Naive thymus-derived CD4-positive, alpha-beta T cell (primary cell): ENCODE measurements at places on chromosomes 11 and 22.

DNA sequence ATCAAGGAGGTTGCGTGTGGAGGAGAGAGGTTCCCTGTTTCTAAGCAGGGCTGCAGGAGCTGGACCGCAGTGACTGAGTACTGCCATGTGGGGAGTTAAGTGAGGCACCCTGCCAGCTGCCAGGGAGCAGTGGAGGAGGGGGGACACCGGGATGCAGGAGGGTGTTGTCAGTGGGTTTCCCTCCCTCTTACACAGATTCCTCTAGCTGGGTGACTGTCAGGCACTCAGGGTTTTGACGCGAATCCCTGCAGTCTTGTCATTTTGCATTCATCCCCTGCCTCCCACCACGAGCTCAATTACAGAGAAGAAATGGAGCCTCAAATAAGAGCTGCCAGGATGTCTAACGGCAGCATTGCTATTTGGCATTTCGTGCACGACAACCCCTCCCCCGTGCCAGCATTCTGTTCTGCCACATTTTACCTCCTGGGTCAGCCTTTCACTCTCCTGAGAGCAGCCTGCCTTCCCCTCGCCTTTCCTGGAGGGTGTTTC, 119.8 kb upstream of the SORL1-AS1 start:
- no peak for DNase-seq

GRCh38 chr11:14934641-14935351, 37.4 kb downstream of the CALCA start:
- DNase-seq = no peak

- no peak for DNase-seq
Measured at GRCh38 chr11:77252555-77253270, 48.8 kb downstream of the GDPD4 start.

GRCh38 chr11:614623-615503, 887 bp downstream of the IRF7 start:
- no peak for DNase-seq

DNA sequence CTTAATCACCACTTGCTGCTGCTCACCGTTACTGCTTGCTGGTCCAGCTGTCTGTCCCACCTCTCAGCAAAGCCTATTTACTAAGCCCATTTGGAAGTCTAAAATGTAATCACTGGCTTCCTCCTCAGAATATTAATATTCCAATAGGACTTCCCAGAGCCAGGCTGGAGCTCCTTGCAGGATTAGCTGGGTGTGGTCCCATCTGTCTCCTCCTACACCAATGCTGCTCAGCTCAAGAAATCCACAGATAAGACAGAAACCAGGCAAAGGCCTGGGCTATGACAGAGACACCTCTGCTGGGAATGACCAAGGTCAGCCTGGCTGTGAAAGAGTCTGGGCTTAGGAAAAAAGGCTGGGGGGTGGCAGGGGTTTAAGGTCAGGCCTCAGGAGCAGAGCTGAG, 317.8 kb downstream of the BUD13 start:
- DNase-seq = no peak

DNA sequence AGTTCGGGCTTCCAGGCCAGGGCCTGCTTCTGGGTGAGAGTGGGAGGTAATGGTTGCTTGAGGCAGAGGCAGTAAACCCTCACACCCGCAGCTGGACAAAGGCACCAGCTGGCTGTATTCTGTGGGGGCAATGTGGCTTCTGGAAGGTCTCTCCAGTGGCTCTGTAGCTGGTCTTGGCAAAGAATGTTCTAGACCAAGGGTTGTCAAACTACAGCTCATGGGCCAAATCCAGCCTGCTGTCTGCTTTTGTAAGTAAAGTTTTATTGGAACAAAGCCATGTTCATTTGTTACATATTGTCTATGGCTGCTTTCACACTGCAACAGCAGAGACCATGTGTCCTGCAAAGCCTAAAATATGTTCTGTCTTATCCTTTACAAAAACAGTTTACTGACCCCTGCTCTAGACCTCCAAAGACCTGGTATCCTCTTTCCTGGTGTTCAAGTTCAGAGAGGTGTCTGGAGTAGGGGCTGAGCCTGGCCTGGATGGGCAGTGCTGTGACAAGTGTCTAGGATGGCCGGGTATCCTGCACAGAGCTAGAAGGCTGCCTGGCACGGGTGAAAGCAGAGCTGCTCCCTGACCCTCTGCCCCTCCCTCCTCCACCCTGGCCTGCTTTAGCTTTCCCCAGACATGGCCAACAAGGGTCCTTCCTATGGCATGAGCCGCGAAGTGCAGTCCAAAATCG, 3.4 kb downstream of the TAGLN start:
- DNase-seq = no peak

- no peak for DNase-seq
Measured at GRCh38 chr11:71425409-71425808, 22.8 kb downstream of the DHCR7 start.

GRCh38 chr22:49260681-49261580, 566.7 kb downstream of the BRD1 start:
- DNase-seq = no peak

GRCh38 chr11:35486934-35487333, 38.5 kb downstream of the PAMR1 start:
- DNase-seq = no peak

DNA sequence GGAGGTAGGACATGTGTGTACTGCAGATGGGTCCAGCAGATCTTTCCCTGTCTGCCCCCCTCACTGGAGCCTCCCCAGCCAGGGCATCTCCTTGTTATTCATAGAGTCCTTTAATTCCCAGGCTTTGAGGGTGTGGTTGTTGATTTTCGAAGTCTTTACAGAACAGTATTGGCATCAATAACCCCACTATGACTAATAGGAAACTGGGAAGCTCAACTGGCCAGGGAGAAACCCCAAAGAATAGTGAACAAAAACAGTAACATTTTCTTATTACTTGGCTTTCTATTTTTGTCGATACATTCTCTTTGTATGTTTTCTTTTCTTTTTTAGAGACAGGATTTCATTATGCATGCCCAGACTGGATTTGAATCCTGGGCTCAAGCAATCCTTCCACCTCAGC, 57.9 kb downstream of the NF2 start:
- DNase-seq = no peak

DNA sequence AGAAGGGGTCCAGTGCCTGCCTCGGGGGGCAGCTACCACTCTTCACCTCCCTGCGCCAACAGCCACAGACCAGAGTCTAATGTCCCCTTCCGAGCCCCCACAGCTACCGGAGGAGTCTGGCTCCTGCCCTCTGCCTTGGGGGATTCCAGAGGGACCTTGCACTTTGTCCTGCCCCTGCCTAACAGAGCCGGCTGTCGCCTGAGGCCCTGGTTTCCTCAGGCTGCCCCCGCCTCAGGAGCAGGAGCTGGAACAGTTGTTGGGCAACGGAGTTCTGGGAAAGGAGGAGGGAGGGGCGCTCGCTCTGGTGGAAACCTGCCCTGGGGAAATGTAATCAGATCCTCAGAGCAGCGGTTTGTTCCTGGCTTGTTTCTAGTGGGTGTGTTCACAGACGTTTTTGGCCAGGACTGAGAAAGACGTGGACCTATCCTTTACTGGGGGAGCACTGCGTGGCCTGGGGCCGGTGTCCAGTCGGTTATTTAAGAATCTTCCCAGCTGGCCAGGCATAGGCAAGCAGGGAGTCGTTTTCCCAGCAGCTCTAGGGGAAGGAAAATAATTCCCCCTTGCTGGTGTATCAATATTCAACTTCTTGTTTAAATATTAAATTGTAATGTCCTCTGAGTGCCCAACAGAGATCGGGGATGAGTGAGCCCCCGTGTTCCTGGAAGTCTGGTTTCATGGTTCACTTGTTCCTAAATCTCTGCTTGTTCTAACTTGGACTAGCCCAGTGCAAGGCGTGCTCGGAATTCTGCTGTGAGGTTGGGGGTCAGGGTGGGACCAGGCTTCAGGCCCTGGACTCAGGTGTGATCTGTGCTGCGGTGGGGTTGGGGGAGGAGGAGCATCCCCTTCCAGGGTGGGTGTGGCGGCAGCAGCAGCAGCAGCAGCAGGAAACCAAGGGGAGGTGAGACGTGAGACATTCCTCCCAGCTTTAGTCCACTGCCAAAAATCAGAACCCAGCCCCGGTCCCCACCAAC, 32.1 kb downstream of the A4GALT start:
- DNase-seq = no peak

GRCh38 chr11:62104816-62105653, 18.8 kb upstream of the INCENP start:
- no peak for DNase-seq

GRCh38 chr11:86553265-86553664, 119.2 kb downstream of the ME3 start:
- DNase-seq = no peak

DNA sequence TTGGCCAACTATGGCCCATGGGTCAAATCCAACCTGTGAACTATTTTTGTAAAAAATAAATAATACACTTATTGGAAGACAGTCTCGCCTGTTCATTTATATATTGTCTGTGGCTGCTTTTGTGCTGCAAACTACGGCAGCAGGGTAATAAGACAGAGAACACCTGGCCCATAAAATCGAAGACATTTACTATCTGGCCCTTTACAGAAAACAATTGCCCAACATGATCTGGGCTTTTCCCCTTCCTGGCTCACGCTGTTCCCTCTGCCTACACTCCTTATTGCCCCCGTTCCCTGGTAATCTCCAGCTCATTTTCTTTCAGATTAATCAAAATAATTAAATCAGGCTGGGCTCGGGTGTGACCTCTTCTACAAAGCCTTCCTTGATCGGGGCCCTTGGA, 5.6 kb downstream of the PLAAT2 start:
- DNase-seq = no peak

- no peak for DNase-seq
Measured at GRCh38 chr11:47389577-47390421, 11.5 kb upstream of the SPI1 start.

GRCh38 chr22:50252082-50253045, 1.3 kb upstream of the HDAC10 start:
- DNase-seq = peak; percentile 70

DNA sequence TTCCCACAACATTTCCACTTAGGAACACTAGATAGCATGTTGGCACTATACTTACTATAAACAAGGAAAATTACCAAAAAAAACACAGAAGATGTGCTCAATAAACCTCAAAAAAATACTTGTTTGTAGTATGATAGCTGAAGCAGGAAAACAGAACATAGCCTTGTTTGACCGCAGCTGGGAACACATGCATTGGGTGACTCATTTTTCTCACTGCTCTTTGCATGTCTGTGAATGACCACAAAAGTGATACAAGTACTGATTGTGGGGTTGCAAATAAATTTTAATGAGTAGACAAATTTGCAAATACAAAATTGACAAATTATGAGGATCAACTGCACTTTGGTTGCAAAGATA, 22.8 kb upstream of the GUCY1A2 start:
- no peak for DNase-seq

DNA sequence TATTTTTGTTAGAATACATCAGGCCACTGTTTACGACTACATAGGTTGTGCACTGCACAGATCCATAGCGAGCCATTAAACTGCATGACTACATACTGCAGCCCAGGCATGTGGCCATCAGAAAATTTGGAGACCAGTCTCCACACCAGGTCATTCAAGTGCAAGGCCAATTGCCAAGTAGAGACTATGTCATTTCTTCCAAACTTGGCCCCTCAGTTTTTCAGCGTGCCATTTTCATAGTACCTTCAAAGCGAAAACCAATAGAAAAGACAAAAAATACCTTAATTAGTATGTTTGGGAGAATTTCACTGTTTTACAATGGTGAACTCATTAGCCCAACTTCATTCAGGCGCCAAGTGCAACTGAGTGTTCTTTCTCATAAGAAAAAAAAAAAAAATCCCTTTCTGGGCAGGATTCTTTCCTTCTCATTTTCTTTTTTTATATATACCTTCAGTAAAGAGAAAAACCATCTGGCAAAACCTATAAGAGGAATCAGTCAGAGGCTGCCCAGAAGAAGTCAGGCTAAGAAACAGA, 30.4 kb downstream of the PAMR1 start:
- no peak for DNase-seq

- no peak for DNase-seq
Measured at GRCh38 chr11:13850231-13851005, 112.1 kb upstream of the SPON1 start.

- no peak for DNase-seq
Measured at GRCh38 chr11:1828542-1828941, 6.2 kb upstream of the SYT8 start.

DNA sequence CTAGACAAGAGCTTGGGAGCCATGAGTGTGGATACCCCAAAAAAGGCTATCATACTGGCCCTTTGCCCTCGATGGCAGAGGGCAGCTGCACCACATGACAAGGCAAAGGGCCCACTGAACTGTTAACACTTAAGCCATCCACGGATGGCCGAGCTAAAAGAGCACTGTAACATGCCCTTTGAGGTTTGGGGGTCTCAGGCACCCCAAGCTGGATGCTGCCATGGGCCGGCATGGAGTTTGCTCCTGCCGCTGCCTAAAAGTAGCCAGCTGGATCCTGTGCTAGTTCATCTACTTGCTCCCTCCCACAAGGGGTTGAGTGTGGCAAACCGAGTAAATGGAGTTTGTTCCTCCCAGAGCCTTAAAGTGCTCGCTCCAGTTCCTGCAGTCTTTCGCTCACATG, 383.2 kb upstream of the LRRC4C start:
- DNase-seq = no peak

GRCh38 chr11:10314199-10315072, 9.6 kb downstream of the ADM start:
- peak; percentile 56 for DNase-seq

GRCh38 chr11:10038521-10039302, 255.3 kb downstream of the SBF2 start:
- no peak for DNase-seq

GRCh38 chr22:32204856-32205722, at the start of gene RFPL2:
TSS of gene RFPL2 (minus strand) at chr22:32205073. CDS start at chr22:32202451, 2,622 bp downstream.
- peak; percentile 34 for DNase-seq

- DNase-seq = no peak
Measured at GRCh38 chr11:57777969-57778317, 16.3 kb downstream of the CTNND1 start.

DNA sequence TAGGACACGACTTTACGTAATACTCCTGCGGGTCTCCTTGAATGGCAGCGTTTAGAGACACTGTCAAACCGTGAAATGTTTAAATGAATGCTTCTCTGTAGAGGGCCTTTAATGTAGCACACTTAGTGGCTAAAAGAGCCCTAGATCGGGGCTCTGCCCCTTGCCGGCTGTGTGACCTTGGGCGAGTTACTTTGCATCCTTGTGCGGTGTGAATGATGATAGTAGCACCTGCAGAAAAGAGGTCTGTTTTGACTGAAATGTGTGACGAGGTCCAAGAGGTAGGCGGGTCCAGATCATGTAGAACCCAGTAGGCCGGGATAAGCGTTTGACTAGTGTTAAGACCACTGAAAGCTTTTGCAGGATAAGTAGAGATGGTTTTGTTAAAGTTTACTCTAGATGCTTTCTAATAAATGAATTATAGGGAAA, 866 bp downstream of the MED17 start:
- DNase-seq = no peak

- no peak for DNase-seq
Measured at GRCh38 chr11:100972046-100972445, 157.6 kb downstream of the PGR start.

GRCh38 chr11:128928400-128928799, 14.3 kb downstream of the TP53AIP1 start:
- DNase-seq = no peak

- no peak for DNase-seq
Measured at GRCh38 chr22:43241138-43241597, 54.2 kb upstream of the TTLL12 start.
